ENCODE measurements at places on chromosomes 7 and 10.
A peak's percentile ranks its signal among the peaks of the same experiment; 100 is the strongest.

- no peak for DNase-seq
Measured at GRCh38 chr10:29730458-29730857, 95.7 kb upstream of the SVIL start.

GRCh38 chr7:157656195-157656769 lies 319.5 kb downstream of the DNAJB6 start:
- DNase-seq: no peak

DNA sequence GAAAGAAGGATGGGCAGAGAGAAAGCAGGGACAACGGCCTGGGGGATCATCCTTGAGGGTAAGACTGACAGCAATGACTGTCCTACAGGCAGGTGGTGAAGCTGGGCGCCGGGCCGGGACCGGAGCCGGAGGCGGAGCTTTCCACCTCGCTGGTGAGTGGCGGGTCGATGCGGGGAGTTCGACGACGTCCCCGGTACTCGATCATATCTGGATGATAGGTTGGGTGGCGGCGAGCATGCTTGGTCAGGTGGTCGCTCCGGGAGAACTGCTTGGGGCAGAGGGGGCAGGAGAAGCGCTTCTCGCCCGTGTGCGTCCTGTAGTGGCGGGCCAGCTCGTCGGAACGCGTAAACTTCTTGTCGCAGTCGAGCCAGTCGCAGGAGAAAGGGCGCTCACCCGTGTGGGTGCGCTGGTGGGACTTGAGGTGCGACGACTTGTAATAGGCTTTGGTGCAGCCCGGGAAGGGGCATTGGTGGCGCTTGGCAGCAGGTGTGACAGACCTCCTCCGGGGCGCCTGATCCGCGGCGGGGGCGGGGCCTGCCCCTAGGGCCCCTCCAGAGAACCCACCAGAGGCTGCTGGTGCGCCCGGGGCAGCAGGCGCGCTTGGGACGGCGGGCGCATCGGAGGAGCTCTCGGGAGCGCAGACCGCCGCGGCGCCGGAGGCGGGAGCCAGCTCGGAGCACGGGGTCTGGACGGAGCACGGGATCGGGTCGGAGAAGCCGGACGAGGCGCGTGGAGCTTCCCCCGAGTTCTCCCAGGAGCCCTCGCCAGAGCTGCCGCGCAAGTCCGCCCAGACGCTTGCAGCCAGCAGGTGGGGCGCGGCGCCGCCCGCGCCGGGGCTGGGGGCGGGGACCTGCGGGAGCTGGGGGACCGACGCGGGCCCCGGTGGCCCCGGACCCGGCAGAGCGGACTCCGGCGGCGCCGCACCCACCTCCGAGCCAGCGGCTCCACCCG lies 752 bp downstream of the KLF14 start:
- DNase-seq: no peak

- DNase-seq: no peak
Measured at GRCh38 chr7:569996-570800, 50.6 kb upstream of the PDGFA start.

GRCh38 chr7:24936121-24936824 lies 43.7 kb downstream of the OSBPL3 start:
- DNase-seq: no peak

GRCh38 chr10:43648398-43649184 lies at the start of gene ZNF32:
Gene ZNF32, minus strand, starts transcription at chr10:43648881. Its CDS starts 2,748 bp downstream, at chr10:43646133.
- peak; percentile 11 for DNase-seq

DNA sequence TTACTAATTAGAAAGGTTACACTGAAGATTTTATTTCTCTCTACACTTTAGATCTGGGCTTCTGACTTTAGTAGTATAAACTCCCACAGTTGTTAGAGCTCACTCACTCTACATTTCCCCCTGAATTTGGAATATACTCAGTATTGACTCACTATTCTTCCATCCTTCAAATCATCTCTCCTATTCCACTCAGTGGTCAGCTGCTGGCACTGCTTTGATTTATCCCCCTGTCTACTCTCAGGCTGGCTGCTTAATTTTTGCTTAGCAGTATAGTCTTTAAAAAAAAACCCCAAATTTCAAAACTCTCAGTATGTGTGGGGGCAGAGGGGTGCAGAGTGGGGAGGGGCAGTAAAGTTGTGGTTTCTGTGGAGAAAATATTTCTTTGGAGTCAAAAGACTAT lies 68.9 kb downstream of the CDK6 start:
- no peak for DNase-seq

- DNase-seq: no peak
Measured at GRCh38 chr10:103681617-103682399, 173.6 kb downstream of the SH3PXD2A start.

DNA sequence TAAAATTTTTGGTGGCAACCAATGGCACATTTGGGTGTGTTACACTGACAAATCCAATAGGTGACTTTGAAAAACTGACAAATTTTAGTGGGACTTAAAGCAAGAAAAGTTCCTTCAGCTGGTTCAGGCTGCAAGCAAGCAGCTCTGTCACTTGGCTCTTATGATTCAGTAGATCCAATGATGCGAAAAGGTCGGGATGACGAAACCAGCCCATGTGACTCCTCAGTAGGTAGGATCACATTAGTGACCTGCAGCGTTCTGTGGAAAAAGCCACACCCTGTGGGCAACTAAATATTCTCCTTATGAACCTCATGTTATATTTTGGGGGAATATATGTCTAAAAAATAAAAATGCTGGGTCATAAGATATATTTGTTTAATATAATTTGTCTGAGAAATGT lies 13.3 kb upstream of the TSGA13 start:
- no peak for DNase-seq

- DNase-seq: peak; percentile 42
Measured at GRCh38 chr7:27235387-27236311, 7.0 kb upstream of the EVX1 start.

GRCh38 chr7:157502701-157503111 lies 165.9 kb downstream of the DNAJB6 start:
- no peak for DNase-seq

- no peak for DNase-seq
Measured at GRCh38 chr10:131615150-131615549, 285.7 kb upstream of the PPP2R2D start.

- DNase-seq: peak; percentile 46
Measured at GRCh38 chr10:77837248-77837924, 89.2 kb downstream of the DLG5 start.

- DNase-seq: no peak
Measured at GRCh38 chr10:71667387-71667752, 52.2 kb downstream of the C10orf105 start.

GRCh38 chr10:62779487-62780248 lies 24.9 kb upstream of the ADO start:
- DNase-seq: no peak

DNA sequence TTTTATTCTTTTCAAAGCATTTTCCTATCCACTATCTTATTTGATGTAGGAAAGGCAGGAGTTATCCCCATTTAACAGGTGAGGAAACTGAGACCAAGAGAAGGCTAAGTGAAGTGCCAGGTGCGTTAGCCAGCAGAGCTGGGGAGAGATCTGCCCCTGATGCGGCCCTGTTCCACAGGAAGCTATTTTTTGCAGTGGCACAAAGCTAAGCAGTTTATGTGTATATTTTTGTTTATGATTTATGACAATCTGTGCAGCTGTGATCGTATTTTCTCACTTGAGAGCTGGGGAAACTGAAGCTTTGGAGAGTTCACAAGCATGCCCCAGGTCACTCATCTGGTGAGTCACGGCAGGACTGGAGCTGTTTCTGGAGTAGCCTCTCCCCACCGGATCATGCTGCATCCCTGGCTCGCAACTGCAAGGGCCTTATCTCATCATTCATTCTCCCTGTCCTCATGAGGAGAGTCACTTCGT lies 38.8 kb downstream of the SLC29A3 start:
- no peak for DNase-seq

DNA sequence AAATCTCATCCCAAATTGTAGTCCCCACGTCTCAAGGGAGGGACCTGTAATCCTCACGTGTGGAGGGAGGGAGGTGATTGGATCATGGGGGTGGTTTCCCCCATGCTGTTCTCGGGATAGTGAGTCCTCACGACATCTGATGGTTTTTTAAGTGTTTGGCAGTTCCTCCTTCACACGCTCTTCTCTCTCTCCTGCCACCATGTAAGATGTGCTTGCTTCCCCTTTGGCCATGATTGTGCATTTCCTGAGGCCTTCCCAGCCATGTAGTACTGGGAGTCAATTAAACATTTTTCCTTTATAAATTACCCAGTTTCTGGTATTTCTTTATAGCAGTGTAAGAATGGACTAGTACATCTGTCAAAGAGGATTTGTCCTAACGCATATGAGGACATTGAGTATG lies 59.5 kb downstream of the RGS10 start:
- no peak for DNase-seq

DNA sequence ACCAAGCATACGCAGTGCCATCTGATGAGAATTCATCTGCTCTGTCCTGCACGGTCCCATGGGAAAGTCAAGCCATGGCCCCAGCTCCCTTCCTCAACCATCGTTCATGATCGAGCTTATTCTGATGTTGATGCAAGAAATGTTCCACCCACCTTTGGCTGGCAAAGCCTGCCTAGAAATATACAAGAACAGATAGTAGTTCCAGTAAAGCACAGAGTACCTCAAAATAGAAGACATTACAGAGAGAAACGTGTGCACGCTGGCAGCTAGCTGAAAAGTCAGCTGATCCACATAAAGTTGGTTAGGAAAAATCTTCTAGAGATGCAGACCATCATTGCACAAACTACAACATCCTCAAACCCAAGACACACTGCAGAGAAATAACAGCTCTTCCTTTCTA lies 127.0 kb downstream of the PTPRN2 start:
- no peak for DNase-seq

GRCh38 chr7:80637454-80637853 lies 988 bp upstream of the CD36 start:
- DNase-seq: no peak

GRCh38 chr10:110947061-110947595 lies 27.7 kb downstream of the SHOC2 start:
- no peak for DNase-seq

- DNase-seq: no peak
Measured at GRCh38 chr7:75968561-75969001, 25.8 kb downstream of the TMEM120A start.

- no peak for DNase-seq
Measured at GRCh38 chr10:36280321-36280741, 638.2 kb upstream of the FZD8 start.

DNA sequence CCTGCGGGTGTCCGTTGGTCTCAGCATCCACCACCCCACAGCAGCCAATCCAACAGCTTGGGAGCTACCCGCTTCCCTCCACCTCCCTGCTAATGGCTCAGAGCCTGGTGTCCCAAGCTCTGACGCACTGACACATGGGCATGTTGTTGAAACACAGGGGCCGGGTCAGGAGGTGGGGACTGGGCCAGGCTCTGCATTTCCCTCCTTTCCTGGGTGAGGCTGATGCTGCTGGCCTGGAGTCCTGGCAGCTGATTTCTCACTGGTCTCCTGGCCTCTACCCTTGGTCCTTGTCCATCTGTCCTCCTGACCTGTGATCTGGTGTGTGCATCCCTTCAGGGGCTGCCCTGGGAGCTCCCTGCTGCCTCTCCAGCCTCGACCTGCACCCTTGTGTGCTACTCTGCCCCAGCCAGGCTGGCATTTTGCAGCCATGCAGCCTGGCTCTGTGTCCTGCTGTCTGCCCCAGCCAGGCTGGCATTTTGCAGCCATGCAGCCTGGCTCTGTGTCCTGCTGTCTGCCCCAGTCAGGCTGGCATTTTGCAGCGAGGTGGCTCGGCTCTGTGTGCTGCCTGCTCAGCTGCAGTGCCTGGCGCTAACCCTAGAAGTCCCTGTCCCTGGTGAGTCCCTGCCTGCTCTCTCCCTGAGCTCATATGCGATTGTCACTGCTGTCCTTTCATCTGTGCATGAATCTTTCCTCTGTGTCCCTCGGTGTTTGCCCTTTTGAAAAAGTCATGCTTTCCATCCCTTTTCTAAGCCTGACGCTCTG lies 14.0 kb downstream of the AMZ1 start:
- DNase-seq: no peak

DNA sequence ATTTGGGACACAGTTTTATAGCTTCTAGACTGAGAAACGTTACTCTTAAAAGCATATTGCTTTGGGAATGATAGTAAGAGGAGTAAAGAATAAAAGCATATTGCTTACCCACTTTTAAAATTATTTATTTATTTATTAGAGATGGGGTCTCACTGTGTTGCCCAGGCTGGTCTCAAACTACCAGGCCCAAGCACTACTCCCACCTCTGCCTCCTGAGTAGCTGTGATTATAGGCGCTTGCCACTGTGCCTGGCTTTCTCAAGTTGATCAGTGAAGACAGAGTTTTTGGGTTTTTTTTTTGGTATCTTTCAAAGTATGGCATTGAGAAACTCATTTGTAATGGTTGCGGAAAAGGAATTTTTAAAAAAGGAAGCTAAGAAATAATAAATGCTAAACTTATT lies 68.0 kb downstream of the AHCYL2 start:
- DNase-seq: no peak

GRCh38 chr10:51014680-51015389 lies 59.5 kb upstream of the PRKG1 start:
- no peak for DNase-seq

DNA sequence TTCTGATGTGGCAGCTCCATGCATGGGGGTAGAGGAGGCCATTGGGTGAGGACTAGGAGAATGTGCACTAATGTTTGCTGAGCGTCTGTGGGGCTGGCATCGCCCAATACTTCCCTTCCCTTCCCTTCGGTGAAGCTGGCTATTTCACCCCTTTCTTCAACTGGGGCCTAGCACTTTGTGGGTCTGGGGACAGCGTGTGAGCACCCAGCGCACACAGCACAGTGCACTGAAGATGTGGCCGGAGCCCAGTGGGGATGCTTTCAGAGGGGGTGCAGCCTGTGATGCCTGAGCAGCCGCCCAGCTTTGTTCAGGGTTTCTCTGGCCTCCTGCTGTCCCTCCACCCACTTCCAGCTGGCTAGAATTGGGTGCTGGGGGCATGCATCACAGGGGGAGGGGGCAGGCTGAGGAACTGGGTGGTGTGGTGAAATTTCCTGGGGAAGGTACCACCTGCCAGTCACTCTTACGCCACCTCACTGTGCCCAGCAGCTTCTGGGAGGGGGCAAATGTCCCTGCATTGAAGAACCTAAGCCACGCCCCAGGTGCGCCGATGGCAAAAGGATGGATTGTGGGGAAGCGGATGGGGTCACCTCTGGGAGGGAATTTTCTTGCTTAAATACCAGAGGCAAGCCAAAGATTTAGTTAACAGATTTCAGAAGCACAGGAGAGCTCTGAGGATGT lies 45.5 kb downstream of the CLEC2L start:
- no peak for DNase-seq

GRCh38 chr10:106410331-106410730 lies 754.2 kb downstream of the SORCS1 start:
- no peak for DNase-seq

DNA sequence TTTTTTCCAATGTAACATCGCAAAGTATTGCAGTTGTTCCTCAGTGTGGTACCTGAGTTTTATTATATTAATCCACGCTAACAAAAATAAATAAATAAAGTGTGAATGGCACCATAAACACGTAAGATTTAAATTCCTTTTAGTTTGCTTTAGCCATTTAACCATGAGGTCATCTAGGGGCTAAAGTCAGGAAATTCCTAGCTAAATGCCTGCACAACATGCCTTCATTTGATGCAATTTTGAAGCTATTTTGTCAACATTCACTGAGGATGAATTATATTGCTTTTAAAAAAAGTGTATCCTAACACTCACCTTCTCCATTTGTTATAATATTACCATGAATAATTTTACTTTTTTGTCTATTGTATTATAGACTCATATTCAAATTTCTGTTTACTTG lies 714.4 kb downstream of the GATA3 start:
- DNase-seq: no peak
